CD4-positive, alpha-beta T cell treated with Interleukin-17A for 1 hour (primary cell): ENCODE measurements at places on chromosomes 16 and 17.

- DNase-seq: no peak
These were observed 48.5 kb upstream of the IRF8 start for GRCh38 chr16:85850344-85850880.

DNA sequence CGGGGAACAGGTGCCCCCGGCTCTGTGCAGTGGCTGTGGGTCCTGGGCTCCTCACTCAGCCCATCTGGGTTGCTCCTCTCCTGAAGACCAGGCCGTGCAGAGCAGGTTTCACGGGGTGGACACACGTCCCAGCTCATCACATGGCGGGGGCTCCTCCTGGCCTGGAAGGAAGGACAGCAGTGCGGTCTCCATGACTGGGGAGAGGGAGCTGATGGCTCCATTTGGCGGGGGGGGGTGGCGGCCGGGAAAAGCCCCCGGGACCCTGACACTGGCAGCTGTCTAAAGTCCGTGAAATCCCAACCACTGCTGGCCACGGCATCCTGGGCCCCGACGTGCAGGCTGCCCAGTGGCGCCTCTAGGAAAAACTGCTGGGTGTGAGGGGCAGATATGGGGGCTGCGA is 19.0 kb downstream of the SOX8 start:
- no peak for DNase-seq

- DNase-seq: no peak
These were observed 13.5 kb downstream of the FBXO31 start for GRCh38 chr16:87369796-87370719.

DNA sequence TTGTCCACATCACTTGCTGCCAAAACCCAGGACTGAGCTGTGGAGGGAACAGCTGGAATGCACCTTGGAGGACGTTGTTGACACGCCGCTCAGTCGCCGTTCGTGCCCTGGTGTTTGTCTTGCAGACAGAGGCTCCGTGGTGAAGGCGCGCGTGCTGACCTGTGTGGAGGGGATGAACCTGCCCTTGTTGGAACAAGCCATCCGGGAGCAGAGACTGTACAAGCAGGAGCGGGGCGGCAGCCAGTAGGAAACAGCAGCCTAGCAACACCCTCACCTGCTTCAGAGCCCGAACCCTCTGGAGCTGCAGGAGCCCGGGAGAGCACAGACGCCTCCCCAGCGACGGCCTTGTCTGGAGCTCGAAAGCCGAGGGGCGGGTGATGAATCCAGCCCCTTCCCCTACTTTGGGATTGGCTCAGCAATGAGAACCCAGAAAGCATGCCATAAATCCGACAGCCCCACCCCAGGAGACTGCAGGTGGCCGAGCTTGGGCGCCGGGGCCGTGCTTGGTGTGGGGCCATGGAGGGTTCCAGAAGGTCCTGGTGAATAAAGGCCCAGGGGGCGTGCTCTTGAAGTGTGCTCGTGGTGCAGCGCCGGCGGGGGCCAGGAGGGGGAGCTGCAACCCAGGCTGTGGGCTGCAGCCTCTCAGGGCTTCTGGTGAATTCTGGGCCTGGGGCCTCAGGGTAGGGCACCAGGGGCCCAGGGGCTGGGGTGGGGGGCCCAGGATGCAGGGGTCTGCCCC is 470 bp upstream of the CDK3 start:
- DNase-seq: peak; percentile 53

GRCh38 chr17:77528516-77529327 is 388.0 kb downstream of the SEC14L1 start:
- DNase-seq: no peak

DNA sequence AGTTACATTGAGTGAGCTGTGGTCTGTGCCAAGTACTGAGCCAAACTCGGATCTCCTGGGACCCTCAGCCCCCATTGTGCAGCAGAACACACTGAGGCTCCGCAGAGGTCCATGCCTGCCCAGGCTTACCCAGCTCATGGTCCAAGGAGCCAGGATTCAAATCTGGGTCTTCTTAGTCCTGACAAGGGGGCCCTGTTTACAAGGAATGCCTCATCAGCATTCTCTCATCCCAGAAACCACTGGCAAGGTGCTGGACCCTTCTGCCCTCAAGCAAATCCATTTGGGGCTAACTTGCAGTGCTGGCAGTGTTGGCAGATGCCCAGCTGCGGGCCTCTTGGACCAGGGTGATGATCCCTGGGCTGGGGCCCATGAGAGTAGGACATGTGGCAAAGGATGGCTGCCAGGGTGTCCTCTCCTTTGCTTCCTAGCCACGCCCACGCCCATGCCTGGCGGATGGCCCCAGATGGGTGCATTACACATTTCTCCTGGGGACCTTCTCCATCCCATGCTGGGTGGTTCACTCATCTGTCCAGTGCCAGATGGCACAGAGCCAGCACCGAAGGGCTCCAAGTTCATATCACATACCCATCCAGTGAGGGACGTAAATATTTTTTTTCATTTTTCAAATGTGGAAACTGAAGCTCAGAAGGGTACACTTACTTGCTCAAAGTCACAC is 117.7 kb downstream of the CMIP start:
- no peak for DNase-seq

DNA sequence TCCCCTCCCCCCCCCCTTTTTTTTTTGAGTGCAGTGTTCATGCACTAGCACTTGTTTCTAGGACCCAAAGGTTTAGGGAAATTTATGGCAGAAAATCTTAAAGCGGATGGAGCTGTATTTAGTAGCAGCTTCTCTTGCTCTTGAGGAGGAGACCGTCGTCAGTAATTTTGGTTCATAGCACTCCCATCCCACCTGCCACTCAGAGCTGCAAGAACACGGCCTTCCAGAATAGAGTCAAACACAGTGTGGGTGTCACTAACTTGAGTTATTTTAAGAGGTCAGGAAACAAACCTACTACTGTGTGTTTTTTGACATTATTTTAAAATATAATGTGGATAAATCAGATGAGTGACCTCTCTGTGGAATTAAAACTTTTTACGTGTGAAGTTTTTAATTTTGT is 37.3 kb downstream of the SEC14L1 start:
- no peak for DNase-seq

DNA sequence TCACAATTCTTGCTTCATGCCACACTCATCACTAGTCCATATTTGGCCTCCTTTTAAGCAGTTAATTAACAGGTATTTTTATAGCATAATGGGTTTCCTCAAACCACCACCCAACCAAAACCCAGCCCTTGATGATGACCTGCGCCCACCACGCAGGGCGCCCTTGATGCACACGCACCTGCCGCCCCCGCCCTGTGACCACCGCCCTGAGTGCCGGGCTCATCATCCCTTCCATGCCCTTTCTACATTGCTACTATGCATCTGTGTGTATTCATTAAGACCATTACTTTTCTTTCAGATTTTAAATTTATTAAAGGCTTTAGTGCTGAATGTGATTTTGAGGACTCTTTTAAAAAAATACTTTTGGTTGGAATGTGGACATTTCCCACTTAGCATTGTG is 204.8 kb upstream of the CHMP6 start:
- DNase-seq: no peak

- DNase-seq: no peak
These were observed 87.3 kb upstream of the NACA2 start for GRCh38 chr17:61678339-61678738.

DNA sequence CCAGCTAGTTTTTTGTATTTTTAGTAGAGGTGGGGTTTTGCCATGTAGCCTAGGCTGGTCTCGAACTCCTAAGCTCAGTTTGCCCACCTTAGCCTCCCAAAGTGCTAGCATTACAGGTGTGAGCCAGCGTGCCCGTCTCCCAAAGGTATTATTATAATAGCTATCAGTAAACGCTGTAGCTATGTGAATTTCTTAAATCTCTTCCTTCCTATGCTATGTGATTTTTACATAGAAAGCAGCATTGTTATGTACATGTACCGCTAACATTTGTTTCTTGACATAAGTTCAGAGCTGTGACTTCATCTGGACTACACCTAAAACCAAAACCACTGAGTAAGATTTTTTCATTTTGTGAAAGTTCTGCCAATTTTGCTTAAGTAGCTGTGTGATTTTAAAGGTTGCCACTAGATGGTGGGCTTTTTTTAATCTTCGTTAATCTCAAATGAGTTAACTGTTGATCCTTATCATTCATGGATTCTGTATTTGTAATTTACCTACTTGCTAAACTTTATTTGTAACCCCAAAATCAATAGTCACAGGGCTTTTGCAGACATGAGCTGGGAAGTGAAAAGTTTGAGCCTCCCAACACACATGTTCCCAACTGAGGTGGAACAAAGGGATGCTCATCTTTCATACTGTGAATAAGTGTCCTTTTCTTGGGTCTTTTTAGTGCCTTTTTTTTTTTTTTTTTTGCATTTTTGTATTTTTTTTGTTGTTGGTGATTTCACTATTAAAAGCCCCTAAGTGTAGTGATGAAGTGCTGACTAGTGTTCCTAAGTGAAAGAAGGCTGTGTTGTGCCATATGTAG is 21.9 kb downstream of the PRKAR1A start:
- no peak for DNase-seq

- DNase-seq: peak; percentile 23
These were observed 47.5 kb downstream of the STAT3 start for GRCh38 chr17:42340691-42341127.

- DNase-seq: no peak
These were observed 9.5 kb downstream of the SLC9A5 start for GRCh38 chr16:67258161-67258835.

DNA sequence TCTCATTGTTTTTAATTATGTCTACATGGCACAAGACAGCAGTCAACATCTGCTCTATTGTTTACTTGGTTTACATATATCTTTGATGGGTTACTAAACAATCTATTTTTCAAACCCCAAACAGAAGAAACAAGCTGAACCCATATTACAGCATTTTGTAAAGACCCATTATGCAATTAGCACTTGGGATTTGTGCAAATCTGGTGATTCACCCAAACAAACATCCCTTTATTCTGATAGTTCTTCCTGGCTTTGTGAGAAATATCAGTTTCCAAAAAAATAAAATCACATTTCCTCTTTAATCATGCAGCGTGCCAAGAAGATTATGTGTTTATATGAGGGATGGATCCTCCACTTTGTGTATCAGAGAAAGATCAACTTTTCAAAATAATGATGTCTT is 16.8 kb upstream of the RBFOX1 start:
- DNase-seq: no peak

DNA sequence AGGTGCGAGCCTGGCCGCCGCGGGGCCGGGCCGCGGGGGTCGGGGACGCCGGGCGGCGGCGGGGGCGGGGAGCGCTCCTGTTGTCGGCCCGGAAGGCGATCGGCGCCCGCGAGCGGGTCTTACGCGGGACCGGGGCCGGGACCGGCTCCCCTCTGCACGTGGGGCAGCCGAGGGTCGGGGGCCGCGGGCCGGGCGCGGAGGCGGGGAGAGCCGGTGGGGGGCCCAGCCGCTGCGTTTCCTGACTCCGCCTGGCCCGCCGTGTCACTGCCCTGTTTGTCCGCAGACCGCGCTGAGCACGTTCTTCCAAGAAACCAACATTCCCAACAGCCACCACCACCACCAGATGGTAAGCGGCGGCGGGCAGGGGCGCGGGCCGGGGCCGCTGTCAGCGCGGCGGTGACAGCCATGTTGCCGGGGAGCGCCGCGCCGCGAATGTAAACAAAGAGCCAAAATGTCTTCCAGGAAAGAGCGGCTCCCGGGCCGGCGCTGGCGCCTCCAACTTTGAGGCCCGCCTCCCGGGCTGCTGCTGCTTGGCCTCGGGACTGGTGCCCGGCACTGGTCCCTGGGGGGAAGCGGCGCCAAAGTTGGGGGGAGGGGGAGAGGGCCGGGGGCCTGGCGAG is 586 bp downstream of the UBALD2 start:
- peak; percentile 56 for DNase-seq

GRCh38 chr17:1031711-1032110 is 34.8 kb downstream of the TIMM22 start:
- DNase-seq: no peak

DNA sequence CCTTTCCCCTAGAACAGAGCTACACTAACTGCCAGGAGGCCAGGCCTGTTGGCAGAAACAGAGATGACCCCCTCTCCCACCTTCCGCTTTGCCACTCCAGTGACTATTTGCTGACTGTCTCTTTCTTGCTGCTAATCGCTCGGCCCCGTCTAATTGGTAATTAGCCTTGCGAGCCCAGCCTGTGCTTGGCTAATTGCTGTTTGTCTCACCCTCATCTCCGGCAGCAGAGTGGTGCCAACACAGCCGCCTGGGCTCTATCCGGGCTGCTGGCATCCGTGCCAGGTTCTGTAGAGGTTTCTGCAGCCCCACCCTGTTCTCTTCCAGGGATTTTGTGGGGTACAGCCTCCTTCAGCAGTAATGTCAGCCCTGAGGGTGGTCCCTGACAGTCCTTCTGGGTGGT is 27.4 kb upstream of the PHB1 start:
- no peak for DNase-seq

DNA sequence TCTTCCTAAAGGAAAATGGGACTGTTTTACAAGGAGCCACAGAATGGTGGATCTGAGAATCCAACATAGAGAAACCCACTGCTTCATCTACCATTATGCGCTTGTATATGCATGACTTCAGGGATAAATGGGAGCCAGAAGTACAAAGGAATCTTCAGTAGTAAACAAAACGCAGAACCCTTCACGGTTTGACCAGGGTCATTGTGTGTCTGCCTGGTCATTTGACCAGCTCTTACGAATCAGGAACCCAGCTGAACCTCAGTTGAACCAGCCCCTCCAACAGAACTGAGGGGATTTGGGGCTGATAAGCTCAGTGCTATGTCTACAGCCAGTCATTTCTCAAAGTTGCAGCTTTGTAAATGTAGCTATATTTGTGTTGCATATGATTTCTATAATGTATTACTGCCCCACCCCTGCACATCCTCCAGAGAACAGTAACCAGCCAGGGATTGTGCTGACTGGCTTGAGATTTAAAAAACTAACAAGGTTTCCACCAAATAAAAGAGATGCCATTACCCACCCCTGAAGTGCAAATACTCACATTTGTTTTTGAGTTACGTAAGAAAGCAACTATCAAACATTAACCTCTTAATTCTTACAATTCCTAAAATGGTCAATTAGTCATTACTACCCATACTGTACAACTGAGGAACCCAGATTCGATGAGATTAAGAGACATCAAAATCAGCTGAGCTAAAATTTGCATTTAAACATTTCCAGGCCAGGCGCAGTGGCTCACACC is 6.3 kb downstream of the CMTM4 start:
- DNase-seq: no peak

GRCh38 chr16:1290063-1290501 is 19.4 kb upstream of the UBE2I start:
- no peak for DNase-seq
